Osteocyte (in vitro differentiated cells): ENCODE measurements at places on chromosomes 1 and 21.

- no peak for DNase-seq
These were observed 192.9 kb downstream of the DUSP10 start for GRCh38 chr1:221548942-221549341.

GRCh38 chr21:40176724-40177123, 309.5 kb downstream of the PCP4 start:
- DNase-seq = no peak

GRCh38 chr1:233509526-233509925, 104.4 kb upstream of the KCNK1 start:
- DNase-seq = no peak

- no peak for DNase-seq
These were observed 91.5 kb downstream of the SIPA1L2 start for GRCh38 chr1:232538224-232538942.
